ENCODE measurements at places on chromosomes 7 and 10.
A peak's percentile ranks its signal among the peaks of the same experiment; 100 is the strongest.

DNA sequence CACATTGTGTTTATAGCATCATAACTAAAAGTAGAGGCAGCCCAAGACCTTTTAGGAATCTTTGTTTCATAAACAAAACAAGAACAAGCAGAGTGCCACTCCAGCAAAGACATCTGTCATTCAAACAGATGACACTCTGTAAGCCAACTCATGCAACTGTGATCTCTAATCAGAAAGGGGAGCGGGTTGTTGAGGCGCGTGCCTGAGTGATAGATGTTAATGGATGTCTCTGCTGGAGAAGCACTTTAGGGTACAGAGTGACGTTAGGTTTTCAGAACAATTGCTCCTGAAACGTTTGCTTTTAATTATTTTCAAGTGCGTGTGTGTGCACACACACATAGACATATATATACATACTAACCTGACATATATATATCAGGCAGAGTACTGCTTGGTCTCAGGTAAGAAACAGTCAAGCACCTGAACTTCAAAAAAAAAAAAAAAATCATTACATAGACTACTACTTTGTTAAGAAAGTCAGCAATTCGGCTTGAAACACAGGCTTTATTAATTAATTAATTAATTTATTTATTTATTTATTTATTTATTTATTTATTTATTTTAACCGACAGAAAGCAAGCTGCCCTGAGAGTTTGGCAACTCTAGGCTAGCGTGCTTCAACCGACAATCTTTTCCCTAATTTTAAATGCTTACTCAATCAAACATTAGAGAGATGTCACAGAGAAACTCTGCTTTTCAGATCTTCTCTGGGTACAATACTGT lies 109.1 kb downstream of the POU6F2 start:
- DNase-seq = no peak

DNA sequence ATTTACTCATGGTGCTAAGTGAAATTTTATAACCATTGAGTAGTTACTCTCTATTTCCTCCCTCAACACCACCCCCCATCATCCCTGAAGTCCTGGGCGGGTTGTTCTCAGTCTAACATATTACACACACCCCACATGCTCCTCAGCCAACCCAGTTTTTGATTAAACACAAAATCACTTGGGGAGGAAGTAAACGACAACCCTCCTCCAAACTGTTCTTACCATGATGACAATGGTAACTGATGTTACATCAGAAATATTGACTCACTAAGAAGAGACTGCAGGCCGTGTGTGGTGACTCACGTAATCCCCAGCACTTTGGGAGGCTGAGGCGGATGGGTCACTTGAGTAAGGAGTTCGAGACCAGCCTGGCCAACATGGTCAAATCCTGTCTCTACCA lies 44.2 kb downstream of the RAB11FIP2 start:
- DNase-seq = no peak

- no peak for DNase-seq
Observed at GRCh38 chr7:47581804-47582763, at the start of gene TNS3. TNS3 (minus strand) TSS chr7:47582111; CDS start chr7:47439636, 142,475 bp downstream.

- DNase-seq = no peak
Observed at GRCh38 chr10:85235258-85235657, 906.9 kb downstream of the CCSER2 start.

GRCh38 chr10:46091080-46091827 lies 45.2 kb upstream of the MSMB start:
- peak; percentile 60 for DNase-seq

DNA sequence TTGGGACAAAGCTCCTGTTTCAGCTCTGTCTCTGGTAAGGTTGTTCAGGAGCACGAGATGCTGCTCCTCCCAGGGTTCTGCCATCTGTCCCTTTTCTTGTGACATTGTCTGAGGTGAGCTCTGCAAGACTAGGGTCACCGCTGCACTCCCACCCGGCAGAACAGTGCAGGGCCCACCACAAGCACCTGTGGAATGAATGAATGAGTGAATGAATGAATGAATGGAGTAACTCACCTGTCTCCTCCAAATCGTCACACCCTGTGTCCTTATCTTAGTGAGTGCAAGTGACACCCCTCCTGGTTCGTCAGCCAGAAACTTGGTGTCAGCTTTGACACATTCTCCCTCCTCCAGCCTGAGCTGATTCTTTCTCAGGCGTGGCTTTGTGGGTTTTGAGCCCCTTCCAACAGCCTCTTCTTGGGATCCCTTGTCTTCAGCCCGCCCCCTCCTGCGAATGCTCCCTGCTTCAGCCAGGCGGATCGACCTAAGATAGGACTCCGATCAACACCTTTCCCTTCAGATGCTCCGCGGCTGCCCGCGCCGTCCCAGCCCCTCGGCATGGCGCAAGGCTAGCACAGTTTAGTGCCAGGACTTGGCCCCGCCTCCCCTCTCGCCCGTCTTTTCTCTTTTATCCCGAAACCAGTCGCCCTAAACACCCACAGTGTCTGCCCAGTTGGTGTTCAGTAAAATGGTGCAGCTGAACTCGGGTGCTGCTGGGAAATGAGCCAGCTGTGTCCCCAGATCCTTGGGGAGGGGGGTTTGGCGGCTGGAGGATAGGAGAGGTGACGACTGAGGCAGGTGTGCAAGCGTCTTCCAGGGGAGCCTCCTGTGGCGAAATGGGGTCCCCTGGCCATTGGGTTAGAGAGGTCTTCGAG lies 89.3 kb downstream of the BEND7 start:
- DNase-seq = no peak

- DNase-seq = no peak
Observed at GRCh38 chr10:44327461-44327860, 57.4 kb downstream of the CXCL12 start.

- DNase-seq = no peak
Observed at GRCh38 chr7:73667344-73668102, at the start of gene VPS37D. VPS37D (plus strand) TSS chr7:73667831; CDS start chr7:73667959, 128 bp downstream.

GRCh38 chr10:120746001-120746777 lies 105.0 kb upstream of the WDR11 start:
- no peak for DNase-seq

GRCh38 chr10:46560952-46561351 lies 4.5 kb upstream of the GPRIN2 start:
- no peak for DNase-seq

DNA sequence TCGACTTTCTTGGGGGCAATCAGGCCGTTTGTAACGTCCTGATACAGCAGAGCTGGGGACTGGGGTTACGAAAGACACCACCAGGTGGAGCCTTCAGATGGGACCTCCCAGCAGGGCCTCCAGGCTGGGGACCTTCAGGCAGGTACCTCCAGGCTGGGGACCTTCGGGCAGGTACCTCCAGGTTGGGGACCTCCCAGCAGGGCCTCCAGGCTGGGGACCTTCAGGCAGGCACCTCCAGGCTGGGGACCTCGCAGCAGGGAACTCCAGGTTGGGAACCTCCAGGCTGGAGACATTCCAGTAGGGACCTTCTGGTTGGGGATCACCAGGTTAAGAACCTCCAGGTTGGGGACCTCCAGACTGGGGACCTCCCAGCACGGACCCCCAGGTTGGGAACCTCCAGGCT lies 23.5 kb upstream of the GPR146 start:
- DNase-seq = no peak
